ENCODE measurements at places on chromosomes 12 and 14.

DNA sequence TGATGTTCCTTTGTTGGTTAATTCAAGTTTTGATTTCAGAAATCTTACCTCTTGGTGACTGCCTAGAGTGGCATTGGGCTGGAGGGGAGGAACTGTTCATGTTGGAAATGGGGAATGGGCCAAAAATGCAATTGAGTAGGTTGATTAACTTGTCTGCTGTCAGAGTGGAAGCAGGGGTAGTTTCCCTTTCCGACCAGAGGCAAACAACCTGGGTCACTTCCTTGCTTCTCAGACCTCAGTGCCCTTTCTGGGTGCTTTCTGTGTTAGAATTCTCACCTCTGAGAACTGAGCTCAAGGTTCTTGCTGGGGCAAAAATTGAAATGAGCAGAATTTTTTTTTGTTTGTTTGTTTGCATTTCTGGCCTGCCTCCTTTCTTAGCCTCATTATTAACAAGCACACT lies 2.3 kb upstream of the M6PR start:
- peak; percentile 46 for DNase-seq

DNA sequence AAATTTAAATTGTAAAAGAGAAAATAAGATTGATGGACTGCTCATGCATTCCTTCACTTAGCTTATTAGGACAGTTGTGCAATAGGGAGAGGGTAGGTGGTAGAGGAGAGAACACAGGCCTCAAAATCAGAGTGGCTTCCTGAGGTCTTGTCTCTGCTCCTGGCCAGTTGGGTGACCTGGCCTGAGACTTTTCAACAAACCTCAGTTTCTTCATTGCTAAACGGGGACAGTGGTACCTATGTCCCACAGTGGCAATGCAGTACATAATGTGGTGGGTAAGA lies 2.6 kb downstream of the MAP3K12 start:
- no peak for DNase-seq

DNA sequence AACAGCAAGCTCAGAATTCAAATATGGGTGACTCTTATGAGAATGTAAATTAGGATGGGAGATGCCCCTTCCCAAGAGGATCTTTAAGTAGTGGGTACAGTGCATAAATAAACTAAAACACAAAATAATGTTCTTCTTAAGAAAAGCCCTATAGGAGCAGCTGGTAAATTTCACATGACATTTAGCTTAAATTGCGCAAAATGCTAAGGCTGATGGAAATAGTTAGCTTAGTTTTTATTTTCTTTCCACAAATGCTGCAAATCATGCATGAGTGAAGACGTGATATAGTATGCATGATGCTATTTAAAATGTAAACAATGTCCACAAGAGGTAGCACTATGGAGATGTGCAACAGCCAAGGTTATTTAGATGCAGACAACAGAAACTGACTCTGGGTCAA lies 328.1 kb downstream of the ATP23 start:
- no peak for DNase-seq

- DNase-seq, result no peak
These were observed 18.6 kb downstream of the NAP1L1 start for GRCh38 chr12:76065917-76066316.

DNA sequence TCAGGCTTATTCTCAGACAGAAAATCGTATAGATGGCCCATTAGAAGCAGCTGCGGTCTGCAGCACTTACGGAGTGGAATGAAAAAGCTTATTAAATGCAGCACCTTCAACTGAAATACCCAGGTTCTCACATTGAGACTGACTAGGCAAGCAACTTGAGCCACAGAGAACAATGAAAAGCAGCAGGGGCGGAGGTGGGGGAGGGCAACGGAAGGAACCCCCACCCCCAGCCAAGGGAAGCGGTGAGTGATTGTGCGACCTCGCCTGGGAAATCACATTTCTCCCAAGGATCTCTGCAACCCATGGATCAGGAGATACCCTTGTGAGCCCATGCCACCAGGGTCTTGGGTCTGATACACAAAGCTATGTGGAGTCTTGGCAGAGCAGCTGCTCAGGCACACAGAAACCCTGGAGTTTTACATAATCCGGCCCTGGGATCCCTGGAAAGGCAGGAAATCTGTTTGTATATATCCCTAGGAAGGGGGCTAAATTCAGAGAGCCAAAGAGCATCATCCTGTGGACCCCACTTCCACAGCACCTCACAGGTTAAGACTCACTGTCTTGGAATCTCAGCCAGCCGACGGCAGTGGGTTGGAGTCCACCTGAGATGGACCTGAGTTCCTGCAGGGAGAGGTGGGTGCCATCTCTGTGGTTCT lies 38.1 kb downstream of the PZP start:
- DNase-seq, result no peak

- no peak for DNase-seq
These were observed 7.6 kb downstream of the ISM2 start for GRCh38 chr14:77491056-77491455.

All from CD4-positive, alpha-beta T cell treated with Interleukin-6 at 100 ng/mL for 8 hours (primary cell).